ENCODE measurements at places on chromosomes 4 and X.

DNA sequence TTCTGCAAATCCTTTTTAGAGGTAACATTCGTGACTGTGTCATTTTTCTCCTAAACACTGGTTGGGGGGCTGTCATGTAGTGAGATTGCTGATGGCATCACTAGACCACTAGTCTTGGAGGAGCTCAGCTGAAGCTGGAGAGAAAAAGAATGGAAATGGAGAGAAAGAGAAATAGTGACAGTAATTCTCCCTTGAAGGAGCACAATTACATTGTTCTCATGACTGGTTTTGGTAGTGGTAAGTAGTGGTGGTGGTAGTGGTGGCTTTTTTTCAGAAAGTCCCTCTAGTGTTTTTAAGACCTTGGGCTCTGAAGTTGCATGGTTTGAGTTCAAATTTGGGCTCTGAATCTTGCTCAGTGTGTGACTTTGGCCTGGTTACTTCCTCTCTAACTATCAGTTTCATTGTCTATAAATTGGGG is 99.8 kb downstream of the LARP7 start:
- DNase-seq = no peak

GRCh38 chr4:77158487-77158861 is 1.5 kb downstream of the CCNG2 start:
- no peak for DNase-seq

- DNase-seq = no peak
Measured at GRCh38 chr4:33072298-33073089, 2352.3 kb downstream of the PCDH7 start.

- DNase-seq = no peak
Measured at GRCh38 chr4:86661006-86661405, 66.9 kb downstream of the PTPN13 start.

GRCh38 chr4:2948895-2949781 is 14.1 kb downstream of the NOP14 start:
- peak; percentile 55 for DNase-seq

DNA sequence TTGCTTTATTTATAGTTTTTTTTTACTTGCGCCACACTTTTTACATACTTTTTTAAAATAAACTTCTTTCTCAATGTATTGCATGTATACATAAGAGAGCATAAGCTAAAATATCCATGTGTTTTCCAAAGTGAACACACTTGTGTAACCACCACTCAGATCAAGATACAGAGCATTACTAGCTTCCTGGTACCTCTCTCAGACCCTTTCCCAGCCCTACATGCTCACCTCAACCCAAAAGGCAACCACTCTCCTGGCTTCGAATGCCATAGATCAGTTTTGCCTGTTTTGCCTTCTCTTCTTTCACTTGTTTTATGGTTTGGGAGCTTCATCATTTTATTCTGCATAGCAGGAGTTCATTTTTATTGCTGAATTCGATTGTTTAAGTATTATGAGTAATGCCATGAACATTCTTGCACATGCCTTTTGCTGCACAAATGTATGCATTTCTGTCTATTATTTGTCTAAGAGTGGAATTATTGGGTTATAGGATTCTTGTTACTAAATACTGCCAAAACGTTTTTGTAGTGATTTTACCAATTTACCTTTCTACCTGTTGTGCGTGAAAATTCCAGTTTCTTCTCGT is 45.9 kb upstream of the NUDT6 start:
- no peak for DNase-seq

- no peak for DNase-seq
Measured at GRCh38 chrX:153951683-153952372, 7.4 kb upstream of the RENBP start.
